ENCODE measurements at places on chromosomes 11 and 22.
A peak's percentile ranks its signal among the peaks of the same experiment; 100 is the strongest.

DNA sequence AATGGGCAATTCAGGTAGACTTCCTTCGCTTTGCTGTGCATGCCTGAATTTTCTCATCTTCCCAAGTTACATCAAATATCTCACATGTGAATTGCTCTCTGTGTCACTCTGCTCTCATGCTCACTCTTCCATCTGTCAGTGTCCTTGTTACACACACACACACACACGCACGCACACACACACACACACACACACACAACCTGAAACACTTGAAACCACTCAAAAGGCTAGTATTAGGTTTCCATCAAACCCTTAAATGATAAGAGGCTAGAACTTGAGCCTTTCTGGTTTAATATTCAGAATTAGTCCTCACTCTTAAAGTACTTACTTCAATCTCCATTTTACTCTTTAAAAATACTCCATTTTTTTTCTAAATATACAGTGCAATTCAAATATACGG lies 282.4 kb downstream of the C11orf87 start:
- DNase-seq: no peak

DNA sequence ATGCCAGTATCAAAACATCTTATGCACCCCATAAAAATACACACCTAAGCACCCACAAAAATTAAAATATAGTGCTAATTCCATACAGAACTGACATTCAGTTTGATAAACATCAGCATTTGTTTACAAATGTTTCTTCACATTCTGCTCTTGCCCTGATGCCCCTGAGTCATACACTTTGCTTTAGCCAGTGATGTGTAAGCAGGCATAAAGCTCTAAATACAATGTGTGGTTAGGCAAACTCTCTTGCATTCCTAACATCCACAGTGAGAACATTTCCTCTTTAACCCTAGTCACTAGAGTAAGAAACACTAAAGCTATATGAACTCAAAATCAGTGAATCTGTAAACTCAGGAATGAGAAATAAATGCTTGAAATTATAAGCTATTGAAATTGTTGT lies 1060.7 kb downstream of the FAM181B start:
- no peak for DNase-seq

DNA sequence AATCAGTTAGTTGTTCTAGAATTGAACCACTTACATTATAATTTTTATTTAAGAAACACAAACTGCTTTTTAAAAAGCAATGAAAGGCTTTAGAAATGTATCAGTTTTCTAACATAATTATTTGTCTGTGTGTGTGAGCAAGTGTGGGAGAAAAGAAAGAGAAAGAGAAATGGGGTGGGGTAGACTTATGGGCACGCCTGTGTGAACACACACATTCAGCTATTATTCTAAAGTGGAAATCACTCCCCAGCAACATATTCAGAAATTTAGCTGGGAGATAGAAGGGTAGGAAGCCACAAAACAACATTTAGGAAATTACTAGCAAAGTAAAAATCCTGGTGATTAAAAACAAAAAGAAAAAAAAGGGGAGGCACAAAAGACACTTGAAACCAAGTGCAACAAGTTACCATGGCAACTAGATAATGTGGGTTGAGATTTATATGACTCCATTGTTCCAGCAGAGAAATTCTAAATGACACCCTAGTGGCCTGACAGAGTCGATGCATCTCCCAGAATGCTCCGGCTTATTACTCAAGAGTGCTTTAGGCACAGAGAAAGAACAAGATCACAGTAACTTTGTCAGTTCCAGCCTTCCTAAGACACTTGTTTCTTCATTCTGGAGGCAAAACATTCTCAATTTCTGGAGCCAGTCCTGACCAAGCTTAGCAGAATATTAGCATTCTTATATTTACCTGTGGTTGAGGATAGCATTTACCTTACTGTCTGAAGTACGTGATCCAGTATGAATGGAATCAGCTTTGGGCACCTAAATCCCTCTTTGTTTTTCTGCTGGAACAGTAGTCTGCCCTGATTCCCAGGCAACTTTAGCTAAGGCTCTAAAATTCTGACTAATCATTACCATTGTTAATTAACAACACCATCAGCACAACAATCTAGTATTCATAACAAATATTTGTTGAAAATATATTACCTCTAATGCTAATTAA lies 444.4 kb downstream of the DLG2 start:
- peak; percentile 9 for DNase-seq

DNA sequence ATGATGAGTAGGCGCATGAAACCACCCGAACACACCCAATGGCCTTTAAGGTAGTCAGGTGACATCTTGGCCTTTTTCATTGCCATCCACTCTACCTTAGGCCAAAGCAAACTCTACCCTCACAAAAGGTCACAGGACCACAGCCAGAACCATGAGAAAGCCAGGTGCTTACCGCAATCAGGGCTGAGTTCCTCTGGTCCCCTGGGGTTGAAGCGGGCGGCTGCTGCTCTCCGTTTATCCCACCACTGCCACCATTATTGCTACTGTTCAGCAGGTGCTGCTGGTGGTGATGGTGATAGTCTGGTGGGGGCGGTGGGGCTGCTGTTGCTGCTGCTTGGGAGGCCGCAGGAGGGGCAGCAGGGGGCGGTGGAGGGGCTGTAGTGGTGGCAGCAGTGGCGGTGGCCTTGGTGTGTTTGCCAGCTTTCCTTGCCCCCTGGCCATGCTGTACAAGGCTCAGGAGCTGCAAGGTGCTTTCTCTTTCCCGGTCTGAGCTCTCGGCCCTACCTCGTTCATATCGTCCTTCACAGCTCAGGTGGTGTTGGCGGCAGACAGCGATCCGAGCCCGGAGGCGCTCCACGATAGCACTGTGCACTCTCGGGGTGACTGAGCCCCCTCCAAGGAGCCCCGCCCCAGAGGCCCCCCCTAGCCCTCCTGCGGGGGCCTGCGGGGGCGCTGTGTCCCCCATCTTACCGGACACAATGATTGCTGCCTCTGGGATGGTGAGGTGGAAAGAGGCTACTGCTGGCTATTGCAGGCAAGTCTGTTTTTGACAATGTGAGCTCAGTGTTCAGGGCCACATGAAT lies 1.6 kb downstream of the MAML2 start:
- peak; percentile 53 for DNase-seq

DNA sequence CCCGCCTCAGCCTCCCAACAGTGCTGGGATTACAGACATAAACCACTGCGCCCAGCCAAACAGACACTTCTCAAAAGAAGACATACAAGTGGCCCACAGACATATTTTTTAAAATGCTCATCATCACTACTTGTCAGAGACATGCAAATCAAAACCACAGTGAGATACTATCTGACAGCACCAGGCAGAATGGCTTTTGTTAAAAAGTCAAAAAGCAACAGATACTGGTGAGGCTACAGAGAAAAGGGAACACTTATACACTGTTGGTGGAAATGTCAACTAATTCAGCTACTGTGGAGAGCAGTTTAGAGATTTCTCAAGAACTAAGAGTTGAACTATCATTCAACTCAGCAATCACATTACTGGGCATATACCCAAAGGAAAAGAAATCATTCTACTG lies 67.0 kb downstream of the ARHGAP20 start:
- DNase-seq: no peak

DNA sequence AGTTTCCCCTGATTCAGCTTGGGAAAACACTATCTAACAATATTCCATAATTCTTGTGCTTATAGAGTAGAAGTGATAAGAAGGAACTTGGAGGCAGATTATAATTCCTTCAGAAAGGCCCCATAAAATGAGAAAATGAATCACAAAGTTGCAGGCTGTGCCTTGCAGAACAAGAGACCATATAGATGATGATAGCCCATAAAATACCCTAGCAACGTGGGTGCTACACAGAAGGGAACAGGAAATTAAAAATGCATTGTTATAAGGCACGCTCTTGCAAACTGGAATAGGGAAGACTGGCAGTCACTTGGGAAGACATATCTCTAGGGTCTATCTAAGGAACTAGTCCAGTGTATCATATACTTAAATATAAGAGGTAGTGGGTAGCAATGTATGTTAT lies 67.6 kb downstream of the KIF18A start:
- no peak for DNase-seq

DNA sequence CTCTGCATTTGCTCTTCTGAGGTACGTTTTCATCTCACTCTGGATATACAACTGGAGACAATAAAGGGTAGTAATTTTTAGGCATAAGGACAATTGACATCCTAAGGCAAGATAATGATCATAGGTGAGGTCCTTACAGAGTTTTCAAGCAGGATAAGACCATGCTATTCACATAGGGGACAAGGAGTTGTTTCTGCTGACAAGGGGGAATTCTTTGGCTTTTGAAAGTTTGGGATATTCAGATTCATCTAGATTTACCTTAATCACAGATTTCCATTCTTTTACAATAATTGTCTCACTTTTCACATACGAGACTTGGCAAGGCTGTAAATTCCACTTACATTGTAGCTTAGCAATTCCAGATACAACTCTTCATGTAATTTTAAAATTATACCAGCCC lies 256.2 kb downstream of the AASDHPPT start:
- no peak for DNase-seq

- DNase-seq: no peak
These were observed 97.0 kb downstream of the SYT9 start for GRCh38 chr11:7348432-7349304.

GRCh38 chr11:129972611-129973010 lies 30.0 kb downstream of the PRDM10 start:
- no peak for DNase-seq

GRCh38 chr11:60899046-60899936 lies 7.1 kb downstream of the PRPF19 start:
- DNase-seq: peak; percentile 53

- no peak for DNase-seq
These were observed 32.7 kb upstream of the ACCSL start for GRCh38 chr11:44014968-44015623.

DNA sequence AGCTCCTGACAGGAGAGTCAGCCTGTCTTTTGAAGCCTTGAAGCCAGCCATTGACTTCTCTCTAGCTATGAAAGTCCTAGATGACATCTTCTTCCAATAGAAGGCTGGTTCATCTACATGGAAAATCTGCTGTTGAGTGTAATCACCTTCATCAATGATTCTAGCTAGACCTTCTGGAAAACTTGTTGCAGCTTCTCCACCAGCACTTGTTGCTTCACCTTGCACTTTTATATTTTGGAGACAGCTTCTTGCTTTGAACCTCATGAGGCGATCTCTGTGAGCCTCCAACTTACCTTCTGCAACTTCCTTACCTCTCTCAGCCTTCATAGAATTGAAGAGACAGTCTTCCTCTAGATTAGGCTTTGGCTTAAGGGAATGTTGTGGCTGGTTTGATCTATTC lies 58.3 kb downstream of the MYO7A start:
- DNase-seq: no peak

DNA sequence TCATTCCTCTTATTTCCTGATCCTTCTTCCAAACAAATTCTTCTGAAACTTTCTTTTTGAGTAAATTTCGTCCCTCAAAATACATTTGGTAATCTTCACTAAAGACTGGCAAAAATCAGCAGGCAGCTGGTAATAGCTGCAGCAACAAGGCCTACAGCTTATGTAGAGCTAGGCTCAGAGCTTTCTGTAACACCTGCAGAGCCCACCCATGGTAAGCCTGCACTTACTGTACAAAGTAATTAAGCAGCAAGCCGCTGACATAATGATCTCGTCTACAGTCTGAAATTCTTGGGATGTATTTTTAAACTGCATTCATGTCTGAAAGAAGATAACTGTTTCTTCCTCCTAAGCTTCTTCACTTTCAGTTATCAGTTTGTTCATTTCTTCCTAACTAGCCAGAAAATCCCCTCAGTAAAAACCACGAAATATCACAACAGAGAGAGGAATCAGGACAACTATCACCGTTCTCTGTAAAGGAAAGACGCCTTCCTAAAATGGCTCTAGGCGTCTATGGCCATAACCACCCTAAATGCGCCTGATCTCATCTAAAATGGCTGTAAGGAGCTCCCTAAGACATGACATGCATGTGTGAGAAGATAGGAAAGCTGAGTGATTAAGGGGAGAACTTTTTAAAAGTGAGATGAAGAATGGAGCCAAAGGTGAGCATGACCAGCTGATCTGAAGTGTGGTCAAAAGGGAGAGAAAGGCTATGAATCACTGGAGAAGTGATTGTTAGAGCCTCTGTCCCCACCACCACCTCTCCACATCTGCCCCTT lies 56.2 kb downstream of the DENND5A start:
- DNase-seq: no peak

DNA sequence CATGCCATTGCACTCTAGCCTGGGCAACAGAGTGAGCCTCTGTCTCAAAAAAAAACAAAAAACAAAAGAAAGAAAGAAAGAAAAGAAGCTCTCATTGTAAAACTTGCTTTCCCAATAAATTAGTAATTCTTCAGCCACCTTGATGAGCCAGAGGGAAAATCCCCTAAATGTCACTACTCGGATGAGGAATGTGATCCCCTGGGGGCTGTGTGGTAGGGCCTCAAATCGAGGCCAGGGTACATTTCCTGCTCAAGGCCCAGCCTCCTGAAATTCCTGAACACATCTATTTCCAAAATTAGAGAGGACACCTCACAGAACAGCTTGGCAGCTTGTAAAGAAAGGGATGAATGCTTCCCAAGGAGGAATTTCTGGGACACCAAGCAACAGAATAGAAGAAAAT lies 147.1 kb upstream of the SESN3 start:
- DNase-seq: no peak

DNA sequence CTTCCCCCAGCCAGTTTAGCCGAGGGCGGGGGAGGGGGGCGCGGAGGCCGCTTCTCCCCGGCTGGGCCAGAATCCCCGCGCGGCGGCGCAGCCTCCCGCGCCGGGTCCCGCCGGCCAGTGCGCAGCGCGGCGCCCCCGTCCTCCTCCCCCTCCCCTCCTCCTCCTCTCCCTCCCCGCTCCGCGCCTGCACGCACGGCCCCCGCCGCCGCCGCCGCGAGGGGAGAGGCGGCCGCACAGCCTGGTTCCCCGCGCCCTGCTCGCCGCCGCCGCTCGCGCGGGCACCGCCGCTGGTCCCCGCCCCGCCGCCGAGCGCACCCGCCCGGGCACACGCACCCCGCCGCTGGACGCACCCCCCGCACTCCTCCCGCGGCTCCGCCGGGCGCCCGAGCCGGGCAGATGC lies at the start of gene FLRT1:
Gene FLRT1, plus strand, starts transcription at position 356 of the 400 bp plus-strand sequence. CDS start 80,337 bp downstream, outside the sequence.
- no peak for DNase-seq

GRCh38 chr11:3723014-3723708 lies 52.0 kb upstream of the CHRNA10 start:
- DNase-seq: peak; percentile 85

DNA sequence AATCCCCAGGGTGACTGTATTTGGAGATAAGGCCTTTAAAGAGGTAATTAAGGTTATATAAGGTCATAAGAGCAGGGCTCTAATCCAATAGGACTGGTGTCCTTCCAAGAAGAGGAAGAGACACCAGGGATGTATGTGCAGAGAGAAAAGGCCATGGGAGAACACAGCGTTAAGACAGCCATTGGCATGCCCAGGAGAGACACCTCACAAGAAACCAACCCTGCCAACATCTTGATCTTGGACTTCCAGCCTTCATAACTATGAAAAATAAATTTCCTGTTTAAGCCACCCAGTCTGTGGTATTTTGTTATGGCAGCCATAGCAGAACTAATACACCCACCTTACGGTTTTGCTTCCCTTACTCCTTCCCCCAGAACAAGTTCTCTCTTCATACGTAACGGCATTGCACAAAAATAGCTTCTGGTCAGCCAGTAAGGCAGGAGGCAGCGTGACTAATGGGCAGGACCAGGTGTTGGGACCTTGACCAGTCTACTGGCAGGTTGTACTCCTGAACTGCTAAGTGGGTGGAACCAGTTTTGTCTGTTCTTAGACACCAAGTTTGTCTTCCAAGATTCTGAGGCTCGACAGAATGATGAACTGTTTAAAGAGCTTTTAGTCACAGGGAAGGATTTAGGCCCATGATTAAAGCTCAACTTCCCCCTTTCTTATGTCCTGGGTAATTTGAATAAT lies 31.9 kb upstream of the UPB1 start:
- no peak for DNase-seq

Measured in stromal cell of bone marrow (primary cell).